ENCODE measurements at places on chromosomes 11 and 22.

DNA sequence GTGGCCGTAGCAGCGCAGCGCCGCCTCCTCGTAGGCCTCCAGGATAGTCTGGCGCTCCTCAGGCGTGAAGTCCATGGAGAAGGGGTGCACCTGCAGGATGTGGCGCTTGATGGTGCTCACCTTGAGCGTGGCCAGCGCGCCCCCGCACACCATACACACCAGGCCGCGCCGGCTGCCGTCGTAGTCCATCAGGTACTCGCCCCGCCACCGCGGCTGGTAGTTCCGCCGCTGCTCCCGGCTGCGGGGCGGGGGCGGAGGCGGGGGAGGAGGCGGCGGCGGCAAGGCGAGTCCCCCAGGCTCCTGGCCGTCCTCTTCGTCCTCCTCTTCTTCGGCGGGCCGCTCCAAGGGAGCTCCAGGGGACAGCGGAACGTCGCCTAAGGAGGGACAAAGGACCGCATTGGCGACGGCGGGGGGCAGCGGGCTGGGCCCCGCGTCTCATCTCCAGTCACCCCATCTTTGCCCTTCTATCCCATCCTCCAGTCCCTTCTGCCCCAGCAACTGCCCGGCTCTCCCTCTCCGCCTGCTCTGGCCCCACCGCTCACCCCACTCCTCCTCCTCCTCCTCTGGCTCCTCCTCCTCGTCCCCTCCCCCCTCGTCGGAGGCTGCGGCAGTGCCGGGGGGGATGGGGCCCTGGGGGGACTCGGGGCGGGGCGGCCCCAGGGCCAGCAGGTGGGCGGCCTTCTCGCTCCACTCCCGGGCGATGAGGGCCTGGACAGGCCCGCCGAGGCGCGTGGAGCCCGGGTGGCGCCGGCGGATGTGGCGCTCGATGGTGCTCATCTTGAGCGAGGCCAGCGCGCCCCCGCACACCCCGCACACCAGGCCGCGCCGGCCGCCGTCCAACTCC is 4.9 kb downstream of the ZFTA start:
- no peak for DNase-seq

GRCh38 chr11:132253469-132254264 is 883.3 kb downstream of the NTM start:
- DNase-seq, result no peak

- no peak for DNase-seq
Measured at GRCh38 chr22:31896472-31896871, 47.9 kb upstream of the YWHAH start.

DNA sequence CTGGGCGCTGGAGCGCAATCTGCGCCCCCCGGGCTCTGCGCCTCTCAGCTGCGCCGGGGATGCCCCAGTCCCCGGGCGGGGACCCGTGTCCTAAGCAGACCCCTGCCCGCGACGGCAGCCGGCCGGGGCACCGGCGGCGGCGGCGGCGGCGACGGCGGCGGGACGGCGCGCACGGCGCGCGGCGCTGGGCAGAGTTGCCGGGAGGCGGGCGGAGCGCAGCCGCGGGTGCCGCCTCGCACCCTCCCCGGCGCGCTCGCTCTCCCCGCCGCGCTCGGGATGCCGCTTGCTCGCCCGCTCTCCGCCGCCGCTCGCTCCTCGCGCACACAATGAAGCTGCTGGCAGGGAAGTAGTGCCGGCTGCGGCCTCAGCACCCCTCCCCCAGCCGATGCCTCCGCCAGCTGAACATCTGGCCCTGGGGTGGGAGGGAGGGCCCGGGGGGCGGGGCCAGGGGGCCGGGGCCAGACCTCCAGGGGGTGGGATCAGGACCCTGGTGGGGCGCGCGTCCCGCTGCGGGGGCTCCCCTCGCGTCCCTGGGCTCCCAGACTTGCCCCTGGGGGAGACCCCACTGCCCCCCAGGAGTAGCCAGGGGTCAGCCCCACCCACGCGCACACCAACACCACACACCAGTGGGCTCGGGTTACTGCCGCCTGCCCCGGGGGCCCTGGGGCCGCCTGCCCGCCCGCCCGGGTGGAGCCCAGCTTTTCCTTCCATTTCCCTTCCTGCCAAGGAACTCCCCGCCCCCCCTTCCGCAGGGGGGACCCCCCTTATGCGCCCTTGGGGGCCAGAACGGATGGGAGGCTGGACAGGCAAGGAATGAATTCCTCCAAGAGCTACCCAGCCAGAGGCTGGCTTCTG is at the start of gene RCOR2:
Gene RCOR2, minus strand, starts transcription at position 328 of the 855 bp plus-strand sequence. CDS start 708 bp downstream, outside the sequence.
- no peak for DNase-seq

- no peak for DNase-seq
Measured at GRCh38 chr22:50473855-50474671, 772 bp downstream of the SBF1 start.
